ENCODE measurements at places on chromosomes 4 and X. TPM values are rescaled to one million over a fixed set of nuclear protein-coding genes. Genes with fewer than 3 reads are reported as not detected.

DNA sequence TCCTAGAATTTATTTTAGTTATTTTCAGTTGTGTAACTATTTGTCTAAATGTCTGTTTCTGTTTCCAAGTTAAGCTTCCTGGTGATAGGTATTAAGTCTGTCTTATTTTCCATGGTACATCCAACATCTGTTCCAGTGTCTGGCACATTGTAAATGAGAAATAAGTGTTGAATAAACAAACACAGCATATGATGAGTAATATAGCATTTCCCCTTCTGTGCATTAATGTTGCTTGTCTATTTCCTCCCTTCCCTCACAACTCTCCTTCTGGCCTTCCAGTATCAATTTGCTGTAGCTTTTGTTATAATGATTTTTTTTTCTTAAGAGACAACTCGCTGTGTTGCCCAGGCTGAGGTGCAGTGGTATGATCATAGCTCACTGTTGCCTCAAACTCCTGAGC lies 36.1 kb downstream of the COPS4 start:
- DNase-seq, result no peak

GRCh38 chrX:154986826-154987575 lies 35.5 kb downstream of the F8 start:
- DNase-seq, result no peak

GRCh38 chr4:56321251-56321650 lies 66.0 kb downstream of the AASDH start:
- DNase-seq, result no peak

GRCh38 chr4:54277691-54278090 lies 48.6 kb downstream of the PDGFRA start:
- DNase-seq, result no peak

- no peak for DNase-seq
Measured at GRCh38 chr4:35818520-35818919, 425.8 kb downstream of the ARAP2 start.

DNA sequence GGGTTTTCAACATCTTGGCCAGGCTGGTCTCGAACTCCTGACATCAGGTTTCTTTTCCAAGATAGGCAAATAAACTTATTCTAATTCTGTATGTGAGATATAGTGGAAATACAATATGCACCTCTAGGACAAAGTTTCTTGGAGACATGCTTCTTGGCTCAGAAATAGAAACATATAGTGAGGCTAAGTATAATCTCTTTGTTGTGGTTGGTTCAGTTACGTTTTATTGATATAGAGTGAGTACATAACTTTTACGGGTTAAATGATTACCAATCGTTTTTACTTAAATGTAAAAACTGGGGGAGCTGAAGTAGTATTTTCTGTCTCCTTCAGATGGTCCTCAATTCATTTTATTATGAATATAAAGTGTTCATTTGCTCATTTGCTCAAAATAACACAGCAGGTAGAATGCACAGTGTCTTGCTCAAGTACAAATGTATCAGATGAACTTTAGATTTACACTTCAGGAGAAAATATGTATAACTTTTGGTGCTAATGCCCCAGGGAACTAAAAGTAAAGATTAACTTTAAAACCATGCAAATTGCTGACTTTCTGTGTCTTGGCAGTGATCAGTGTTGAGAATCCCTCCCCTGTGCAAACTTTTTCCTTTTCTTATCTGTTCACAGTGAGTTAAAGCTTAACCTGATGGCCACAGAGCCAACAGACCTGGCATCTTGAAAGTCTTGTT lies 77.6 kb downstream of the AFF1 start:
- DNase-seq, result no peak

GRCh38 chr4:126958482-126958881 lies 674.3 kb upstream of the INTU start:
- DNase-seq, result no peak

- no peak for DNase-seq
Measured at GRCh38 chr4:38004062-38004461, 43.9 kb downstream of the PTTG2 start.

DNA sequence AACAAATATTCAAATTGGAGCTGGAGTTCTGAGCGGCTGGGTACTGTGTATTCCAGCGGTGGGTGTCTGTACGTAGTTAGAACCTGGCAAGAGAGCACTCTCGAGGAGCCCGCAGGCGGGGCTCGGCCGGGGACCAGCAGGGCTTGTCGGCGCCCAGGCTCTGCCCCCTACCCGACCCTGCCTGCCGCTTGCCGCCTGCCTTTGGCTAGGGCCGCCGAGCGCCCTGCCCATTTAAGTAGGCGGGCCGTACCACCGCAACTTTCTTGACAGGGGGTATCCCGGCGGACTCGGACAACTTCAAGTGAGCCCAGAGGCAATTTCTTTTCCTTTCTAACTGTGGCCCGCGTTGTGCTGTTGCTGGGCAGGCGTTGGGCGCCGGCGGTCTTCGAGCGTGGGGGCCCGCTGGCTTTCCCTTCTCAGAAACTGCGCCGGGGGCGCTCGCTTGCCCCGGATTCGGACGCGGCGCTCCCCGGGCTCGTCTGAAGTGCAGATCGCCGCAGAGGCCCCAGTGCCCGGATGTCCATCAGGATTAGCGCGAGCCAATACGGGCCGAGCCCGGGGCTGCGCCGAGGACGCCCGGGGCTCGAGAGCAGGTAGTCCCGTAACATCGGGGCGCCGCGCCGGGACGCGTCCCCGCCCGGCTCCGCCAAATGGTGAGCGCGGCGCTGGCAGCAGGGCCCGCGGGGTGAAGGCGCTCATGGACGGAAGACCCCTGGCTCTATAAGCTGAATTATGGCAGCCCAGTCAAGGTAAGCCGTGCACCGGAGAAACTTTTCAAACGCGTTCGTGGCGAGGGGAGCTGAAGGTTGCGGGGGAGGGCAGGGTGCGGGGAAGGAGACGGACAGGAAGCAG lies 72.1 kb downstream of the AFF1 start:
- DNase-seq, result peak; percentile 98

Gene AREG
- total RNA-seq, result not detected

Gene UGT2B17
- total RNA-seq, result not detected

DNA sequence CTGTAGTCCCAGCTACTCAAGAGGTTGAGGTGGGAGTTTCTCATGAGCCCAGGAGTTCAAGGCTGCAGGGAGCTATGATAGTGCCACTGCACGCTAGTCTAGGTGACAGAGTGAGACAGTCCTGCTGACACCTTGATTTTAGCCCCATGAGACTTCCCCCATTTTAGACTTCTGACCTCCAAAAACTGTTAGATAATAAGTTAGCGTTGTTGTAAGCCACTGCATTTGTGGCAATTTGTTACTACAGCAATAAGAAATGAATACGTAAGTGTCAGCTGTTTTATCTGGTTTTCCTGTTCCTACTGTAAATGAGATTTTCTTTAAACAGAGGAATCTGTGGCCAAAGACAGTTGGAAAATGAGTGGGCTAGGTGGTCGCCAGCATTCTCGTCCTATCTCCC lies 83.9 kb downstream of the ARHGAP10 start:
- DNase-seq, result no peak

Gene FAM3A
- 4.5 TPM for total RNA-seq

- peak; percentile 47 for DNase-seq
Measured at GRCh38 chrX:57453901-57454300, 137.9 kb upstream of the ZXDB start.

DNA sequence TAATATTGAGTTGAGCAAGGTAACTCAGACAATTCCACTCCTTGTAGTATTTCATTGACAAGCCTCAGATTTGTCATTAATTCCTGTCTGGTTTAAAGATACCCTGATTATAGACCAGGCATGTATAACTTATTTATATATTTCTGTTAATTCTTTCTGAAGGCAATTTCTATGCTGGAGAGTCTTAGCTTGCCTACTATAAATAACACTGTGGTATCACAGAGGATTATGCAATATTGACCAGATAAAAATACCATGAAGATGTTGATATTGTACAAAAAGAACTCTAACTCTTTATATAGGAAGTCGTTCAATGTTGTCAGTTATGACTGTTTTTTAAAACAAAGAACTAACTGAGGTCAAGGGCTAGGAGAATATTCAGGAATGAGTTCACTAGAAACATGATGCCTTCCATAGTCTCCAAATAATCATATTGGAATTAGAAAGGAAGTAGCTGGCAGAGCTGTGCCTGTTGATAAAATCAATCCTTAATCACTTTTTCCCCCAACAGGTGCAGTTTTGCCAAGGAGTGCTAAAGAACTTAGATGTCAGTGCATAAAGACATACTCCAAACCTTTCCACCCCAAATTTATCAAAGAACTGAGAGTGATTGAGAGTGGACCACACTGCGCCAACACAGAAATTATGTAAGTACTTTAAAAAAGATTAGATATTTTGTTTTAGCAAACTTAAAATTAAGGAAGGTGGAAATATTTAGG lies 821 bp downstream of the CXCL8 start:
- DNase-seq, result no peak

Gene LRIT3
- 0.15 TPM for total RNA-seq

DNA sequence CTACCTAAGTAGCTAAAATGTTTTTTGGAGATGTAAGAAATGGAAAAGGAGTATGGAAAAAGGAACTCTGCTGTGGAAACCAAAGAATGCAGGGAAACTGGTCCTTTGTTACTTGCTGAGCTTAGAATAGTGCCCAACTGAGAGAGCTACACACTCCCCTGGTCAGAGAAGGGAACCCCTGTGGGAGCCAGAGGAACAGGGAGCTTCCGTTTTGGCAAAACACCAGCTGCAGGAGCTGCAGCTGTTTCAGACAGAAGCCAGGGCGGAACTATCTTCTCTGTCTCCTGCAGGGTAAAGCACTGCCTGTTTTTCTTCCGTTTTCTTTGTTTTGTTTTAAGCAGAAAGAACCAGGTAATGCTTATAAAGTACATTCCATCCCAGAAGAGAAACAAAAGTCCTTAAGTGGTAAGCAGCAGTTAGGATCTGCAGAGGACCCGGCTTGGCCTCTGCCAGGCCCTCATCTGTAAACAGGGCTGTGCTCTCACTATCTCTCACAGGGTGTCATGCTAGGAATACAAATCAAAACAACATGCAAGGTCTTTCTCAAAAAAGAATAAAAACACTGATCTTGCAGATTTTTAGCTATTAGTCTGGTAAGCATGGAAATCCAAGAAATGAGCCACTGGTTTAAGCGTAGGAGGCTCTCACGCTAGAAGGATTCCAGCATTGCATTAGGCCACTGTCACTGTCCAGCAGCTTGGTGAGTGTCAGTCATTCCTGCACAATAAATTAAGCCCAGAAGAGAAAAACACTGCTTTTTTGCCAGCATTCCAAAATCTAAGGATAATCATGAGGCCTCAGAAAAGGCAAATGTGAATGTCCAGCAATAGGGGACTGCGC lies 76.1 kb downstream of the CHST7 start:
- peak; percentile 45 for DNase-seq

Gene RHOXF2B
- total RNA-seq, result not detected
